Effector CD4-positive, alpha-beta T cell (primary cell): ENCODE measurements at places on chromosomes 4 and X.
A peak's percentile ranks its signal among the peaks of the same experiment; 100 is the strongest.

- DNase-seq: no peak
Observed at GRCh38 chrX:29297171-29297800, 710.0 kb downstream of the IL1RAPL1 start.

GRCh38 chr4:121666091-121666679, 30.6 kb downstream of the ANXA5 start:
- DNase-seq: no peak

DNA sequence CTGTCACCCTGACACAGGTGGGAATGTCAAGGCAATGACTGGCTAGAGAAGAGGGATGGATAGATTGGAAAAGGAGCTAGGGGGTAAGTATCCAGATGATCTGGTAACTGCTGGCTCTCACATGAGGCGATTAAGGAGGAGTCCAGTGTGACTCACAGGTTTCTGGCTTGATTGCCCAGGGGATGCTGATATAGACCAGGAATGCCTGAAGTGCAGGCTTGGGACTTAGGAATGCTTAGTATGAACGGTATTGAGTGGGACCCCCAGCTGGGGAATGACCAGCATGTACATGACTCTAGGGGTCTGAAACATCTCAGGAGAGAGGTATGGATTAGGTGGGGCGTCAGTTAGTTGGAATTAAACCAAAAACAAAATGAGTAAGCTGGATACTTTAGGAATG, 65.8 kb upstream of the PRPS1 start:
- no peak for DNase-seq

GRCh38 chrX:276581-277201, 4.5 kb upstream of the PLCXD1 start:
- no peak for DNase-seq

- no peak for DNase-seq
Observed at GRCh38 chr4:120855307-120856001, 67.1 kb downstream of the PRDM5 start.

DNA sequence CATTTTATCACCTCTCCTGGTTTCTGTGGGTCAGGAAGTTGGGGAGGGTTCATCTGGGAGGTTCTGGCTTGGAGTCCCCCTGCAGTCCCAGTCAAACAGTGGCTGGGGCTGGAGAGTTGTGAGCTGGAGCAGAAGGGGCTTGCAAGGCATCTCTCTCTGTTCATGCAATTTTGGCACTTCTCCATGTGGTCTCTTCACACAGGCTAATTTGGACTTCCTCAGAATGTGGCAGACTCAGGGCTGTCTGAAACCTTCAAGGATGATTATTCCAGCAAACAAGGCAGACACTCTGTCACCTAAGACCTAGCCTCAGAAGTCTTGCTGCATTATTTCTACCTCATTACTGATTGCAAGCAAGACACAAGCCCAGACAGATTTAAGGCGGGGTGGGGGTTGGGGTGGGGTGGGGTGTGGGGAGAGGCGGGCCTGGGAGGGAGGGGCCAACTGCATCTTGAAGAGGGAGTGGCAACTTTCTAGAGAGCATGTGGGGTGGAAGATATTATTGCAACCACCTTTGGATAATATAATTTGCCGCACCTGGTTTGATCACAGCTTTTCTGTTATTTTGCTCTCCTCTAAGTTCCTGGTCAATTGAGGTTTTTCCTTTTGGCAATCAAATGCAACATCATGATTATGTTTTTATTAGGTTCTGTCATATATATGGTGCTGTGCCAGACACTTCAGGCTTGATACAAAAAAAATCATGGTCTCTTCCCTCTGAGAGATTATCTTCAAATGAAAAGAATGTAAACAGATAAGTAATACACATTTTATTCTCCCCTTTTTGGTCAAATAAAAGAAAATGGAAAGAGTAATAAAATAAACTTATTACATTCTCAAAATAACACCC, 799.5 kb downstream of the RPA4 start:
- DNase-seq: no peak

DNA sequence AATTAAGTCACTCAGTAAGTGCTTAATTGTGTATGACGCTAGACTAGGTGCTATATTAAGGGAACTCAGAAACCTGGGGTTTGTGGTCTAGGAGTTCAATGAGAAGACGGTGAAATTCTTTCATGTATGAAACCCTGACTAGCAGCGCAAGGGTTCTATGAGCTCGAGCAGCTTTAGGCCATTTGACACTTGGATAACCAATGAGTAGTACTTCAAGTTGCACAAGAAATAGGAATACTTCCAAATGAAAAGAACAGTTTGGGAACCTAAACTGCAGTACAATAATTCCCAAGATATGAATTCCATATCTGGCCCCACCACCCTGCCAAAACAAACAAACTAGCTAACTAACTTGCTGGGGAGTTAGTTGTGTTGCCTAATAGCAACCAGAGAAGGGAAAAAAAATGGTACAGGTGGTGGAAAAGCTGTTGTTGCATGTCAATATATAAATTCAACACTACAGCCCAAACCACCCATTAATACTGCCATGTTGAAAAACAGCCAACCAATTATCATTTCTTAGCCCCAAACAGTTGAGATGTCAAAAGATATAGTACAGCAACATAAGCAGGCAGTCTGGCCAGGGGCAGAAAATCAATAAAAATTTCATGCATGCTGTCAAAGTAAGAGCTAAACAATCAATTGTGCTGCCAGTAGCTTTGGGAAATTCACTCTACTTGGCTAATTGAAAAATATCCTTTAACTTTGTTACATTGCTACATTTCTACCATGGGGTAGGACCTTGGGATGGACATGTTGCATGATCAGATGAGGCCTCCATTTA, 54.6 kb upstream of the MCF2 start:
- DNase-seq: no peak

GRCh38 chr4:6524436-6524835, 50.6 kb upstream of the MAN2B2 start:
- DNase-seq: no peak

GRCh38 chr4:7939377-7940108, at the start of gene AFAP1:
AFAP1 (minus strand) TSS chr4:7939861; CDS start chr4:7872078, 67,783 bp downstream.
- DNase-seq: peak; percentile 81

GRCh38 chrX:12319003-12319519, 180.8 kb downstream of the FRMPD4 start:
- DNase-seq: no peak

- DNase-seq: no peak
Observed at GRCh38 chr4:151627491-151627890, 133.3 kb downstream of the GATB start.

DNA sequence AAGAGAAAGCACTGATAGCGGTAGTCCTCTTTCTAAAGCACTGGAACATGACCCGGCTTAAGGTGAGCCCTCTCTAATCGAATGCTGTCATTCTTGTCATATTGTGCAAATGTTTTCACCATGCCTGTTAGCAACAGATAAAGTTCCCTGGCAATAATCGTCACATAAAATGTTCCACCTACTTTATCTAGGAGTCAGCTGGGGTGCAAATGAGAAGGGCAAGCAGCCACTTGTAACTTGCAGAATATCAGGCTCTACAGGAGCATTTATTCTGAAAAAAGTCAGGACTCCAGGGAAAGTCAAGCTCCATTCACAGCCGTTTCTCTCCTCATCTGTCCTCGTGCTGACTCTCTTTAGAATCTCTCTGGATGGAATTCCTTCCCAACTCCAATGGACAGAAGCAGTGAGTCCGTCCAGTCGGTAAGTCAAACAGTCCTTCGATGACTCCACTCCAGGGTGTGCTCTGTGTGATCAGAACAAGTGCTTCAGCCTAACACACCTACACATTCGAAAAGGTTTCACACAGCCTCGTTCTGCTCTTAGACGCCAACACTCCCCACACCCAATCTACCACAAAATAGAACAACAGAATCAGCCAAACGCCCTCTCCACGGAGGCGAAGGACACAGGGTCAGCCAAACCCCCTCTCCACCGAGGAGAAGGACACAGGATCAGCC, 101.7 kb upstream of the FRG1 start:
- DNase-seq: no peak

- DNase-seq: no peak
Observed at GRCh38 chrX:67779099-67779498, 235.3 kb downstream of the AR start.

- no peak for DNase-seq
Observed at GRCh38 chr4:105851196-105851595, 44.1 kb upstream of the NPNT start.

- DNase-seq: no peak
Observed at GRCh38 chr4:48030470-48030869, 13.9 kb downstream of the NIPAL1 start.

DNA sequence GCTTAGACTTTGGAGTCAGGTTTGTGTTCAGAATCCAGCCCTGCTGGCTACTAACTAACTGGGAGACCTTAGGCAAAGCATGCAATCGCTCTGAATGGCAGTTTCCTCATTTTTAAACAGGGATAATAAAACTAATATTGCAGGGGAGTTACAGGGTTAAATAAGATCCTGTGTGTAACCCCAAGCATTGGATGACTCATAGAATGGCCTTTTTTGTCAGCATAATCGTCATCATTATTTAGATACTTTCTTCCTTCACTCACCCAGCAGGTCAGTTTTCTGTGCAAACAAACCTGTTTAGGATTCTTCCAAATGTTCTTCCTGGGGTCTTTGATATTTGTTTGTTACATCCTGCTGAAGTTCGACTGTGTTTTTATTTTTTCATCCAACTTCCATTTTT, 208.2 kb downstream of the EVC2 start:
- no peak for DNase-seq

GRCh38 chr4:26344901-26345564, 24.2 kb downstream of the RBPJ start:
- no peak for DNase-seq

- no peak for DNase-seq
Observed at GRCh38 chrX:31021537-31021936, 50.3 kb downstream of the FTHL17 start.

DNA sequence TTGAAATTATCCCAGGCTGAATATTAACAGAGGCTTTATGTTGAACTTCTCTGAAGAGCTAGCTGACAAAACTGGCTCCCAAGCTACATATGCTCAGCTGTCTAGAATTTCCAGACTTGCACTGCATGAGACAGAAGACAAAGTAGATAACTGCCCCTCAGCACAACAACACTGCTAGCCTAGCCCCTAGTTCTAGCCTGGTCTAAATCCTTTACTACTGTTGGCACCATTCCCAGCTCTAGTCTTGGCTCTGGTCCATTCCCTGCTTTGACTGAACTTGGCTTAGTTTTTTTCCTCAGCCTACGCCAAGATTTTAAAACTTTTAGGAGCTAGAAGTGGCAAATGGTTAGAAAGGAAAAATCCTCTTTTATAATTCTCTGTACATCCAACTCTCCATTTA, 7.6 kb upstream of the OPHN1 start:
- DNase-seq: no peak

DNA sequence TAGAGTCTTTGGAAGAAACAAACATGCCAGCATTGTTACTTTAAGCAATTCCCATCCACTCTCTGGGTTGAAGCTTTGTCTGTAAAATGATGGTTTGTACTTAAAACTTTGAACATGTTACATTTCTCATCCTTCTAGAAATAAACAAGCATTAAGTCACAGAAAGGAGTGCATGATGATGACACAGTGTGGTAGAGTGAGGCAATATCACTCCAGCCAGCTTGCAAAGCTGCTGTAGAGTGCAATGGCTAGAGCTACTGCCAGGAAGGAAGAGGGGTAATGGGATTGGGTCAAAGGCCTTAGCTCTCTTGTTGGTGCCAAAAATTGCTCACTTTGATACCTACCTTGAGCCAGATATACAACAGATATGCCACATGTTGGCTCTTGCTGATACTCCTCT, 12.3 kb upstream of the ENOX2 start:
- no peak for DNase-seq
